BJ (cell line): ENCODE measurements at places on chromosomes 2 and 18.

DNA sequence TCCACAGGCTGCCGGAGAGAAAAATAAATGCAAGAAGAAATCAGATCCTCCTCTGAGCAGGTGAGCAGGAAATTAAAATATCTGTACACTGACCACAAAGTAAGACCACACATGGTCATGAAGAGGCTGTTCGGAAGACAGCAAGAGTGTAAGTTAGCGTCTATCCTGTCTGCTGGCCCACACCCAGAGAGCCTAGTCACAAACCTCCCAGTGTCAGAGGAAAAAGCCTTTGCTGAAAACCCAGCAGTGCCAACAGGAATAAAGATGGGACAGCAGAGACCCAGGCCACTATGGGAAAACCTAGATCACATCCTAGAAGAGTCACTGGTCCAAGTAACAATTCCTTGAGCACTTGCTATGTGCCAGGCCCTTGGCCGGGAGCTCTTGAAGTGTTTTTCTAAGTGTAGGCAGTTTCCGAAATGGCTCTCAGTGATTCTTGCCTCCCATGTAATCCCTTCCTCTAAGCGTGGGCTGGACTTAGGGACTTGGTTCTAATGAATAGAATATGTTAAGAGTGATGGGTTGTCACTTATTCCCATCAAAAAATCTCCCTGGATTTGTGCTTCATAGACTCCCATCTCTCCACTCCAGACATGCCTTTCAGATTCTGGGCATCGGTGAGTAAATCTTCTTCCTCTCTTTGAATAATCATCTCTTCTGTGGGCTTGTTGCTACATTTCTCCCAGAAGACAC, 110.9 kb upstream of the PKDCC start:
- DNase-seq = no peak

DNA sequence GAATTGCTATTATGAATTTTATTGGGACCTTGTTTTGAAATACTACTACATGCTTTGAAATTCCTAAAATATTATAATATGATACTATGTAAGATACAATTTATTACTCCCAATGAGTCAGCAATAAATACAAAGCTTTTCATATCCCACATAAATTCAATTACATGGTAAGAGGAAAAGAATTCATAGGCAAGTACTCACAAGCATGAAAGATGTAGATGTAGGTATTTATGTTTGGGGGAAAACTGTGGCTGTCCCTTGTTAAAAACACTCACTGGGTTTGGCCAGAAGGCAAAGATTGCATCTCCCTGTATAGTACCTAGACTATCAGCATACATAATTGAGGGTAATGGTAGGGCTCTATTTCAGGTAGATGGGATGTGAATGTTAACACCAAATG, 90.4 kb downstream of the MBD2 start:
- no peak for DNase-seq

DNA sequence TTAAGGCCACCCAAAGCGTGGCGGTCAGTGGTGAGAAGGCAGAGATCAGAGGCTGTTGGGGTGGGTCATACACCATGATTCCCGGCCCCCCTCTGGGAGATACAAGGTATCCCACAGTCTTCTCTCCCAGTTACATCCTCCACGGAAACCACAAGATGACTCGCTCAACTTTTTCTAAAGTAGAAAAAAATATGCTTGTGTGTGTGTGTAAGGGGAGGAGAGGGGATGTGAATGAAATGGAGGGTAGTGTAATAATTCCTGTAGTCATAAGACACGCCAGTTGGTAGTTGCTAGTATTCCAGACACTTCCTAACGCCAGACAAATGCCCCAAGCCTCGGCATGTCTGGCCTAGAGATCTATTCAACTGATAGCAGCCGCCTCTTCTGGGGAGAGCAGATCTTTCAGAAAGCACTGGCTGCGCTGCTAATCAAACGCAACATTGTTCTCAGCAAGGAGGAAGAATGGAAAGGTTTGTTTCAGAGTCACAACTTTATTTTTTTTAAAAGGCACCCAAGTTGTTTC, 143.5 kb downstream of the TGIF1 start:
- DNase-seq = peak; percentile 60

GRCh38 chr2:45585267-45585861, 25.7 kb downstream of the SRBD1 start:
- DNase-seq = no peak

GRCh38 chr18:36372903-36373311, 75.4 kb downstream of the FHOD3 start:
- DNase-seq = no peak

- DNase-seq = peak; percentile 9
These were observed 565.5 kb upstream of the CHAC2 start for GRCh38 chr2:53202063-53202462.

DNA sequence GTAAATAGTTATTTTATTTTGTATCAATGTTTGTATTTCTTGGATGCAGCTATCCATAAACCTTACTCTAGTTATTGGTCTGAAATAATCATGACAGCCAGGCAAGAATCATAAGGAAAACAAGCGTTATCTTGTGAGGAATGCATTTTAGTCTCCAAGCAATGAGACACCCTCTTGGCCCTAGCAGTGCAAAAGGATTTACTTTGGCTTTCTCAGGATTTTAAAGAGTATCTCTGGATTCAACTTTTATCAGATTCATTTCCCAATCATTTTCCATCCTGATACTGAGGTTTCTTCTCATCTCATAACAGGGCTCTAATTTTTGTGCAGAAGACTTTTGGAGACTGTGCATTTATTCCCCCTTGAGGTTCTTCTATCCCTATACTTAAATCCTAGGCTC, 480.8 kb downstream of the TMX3 start:
- DNase-seq = no peak
